ENCODE measurements at places on chromosomes 5 and 9. TPM values are rescaled to one million over a fixed set of nuclear protein-coding genes. Genes with fewer than 3 reads are reported as not detected.

Gene RASGEF1C
- not detected for total RNA-seq

Gene PCDHGA6
- total RNA-seq: 8.5 TPM

Gene PDE8B
- 4.9 TPM for total RNA-seq

Gene LOX
- 162 TPM for total RNA-seq

Gene ST8SIA4
- total RNA-seq: 2.6 TPM

Gene GTF3C4
- 9.3 TPM for total RNA-seq

Gene AK8
- total RNA-seq: 1.0 TPM
